ENCODE measurements at places on chromosomes 12 and 14. TPM values are rescaled to one million over a fixed set of nuclear protein-coding genes. Genes with fewer than 3 reads are reported as not detected.

The INSM2 gene
- total RNA-seq = 0.13 TPM

The KLRC2 gene
- 0.69 TPM for total RNA-seq

The PPP1R13B gene
- total RNA-seq = 18.9 TPM

The GCH1 gene
- total RNA-seq = 9.4 TPM

The LPAR5 gene
- total RNA-seq = 2.5 TPM

DNA sequence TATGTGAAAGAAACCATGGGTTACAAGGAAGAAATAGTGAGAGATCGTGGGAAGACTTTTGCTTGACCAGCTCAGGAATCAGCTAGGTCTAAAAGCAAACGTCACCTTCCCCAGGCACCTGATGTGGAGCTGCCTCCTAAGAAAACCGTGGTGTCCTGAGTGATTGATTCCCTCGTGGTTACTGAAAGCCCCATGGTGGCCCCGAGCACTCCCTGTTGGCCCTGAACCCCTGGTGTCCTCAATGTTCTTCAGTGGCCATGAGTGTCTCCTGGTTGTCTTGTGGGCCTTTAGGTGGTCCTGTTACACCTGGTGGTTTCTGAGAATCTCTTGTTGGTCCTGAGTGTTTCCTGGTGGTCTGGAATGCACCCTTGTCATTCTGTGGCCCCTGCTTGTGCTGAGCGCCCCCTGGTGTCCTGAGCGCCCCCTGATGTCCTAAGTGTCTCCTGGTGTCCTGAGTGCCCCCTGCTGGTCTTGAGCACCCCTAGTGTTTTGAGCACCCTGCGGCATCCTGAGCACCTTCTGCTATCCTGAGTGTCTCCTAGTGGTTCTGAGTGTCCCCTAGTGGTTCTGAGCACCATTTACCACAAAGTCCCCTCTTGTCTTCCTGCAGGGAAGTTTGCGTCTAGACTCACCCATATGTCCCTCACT lies 518.7 kb downstream of the TMEM121 start:
- DNase-seq = no peak

- no peak for DNase-seq
Observed at GRCh38 chr12:72547573-72547972, 275.4 kb downstream of the TRHDE start.

GRCh38 chr14:61280092-61280525 lies 1.0 kb downstream of the TMEM30B start:
- no peak for DNase-seq

- no peak for DNase-seq
Observed at GRCh38 chr12:106131676-106132075, 7.1 kb downstream of the NUAK1 start.

DNA sequence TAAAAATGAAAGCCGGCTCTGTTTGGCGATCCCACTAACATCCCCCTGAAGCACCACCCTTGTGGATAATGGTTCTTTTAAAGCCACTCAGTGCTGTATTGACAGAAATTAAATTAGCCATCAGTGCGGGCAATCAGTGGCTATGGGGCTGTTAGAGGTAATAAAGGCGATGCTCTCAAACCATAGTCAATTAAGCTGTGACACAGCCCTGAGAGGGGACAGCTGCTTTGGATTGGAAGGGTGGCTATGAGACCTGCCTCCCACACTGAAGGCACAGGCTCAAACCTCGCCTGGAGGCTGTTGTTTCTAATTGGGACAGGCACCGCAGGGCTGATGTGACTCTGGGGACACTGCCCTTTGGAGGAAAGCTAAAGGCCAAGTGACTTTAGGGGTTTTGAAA lies 562.2 kb downstream of the VRK1 start:
- no peak for DNase-seq

Data from omental fat pad (tissue), 4 donors.